ENCODE measurements at places on chromosomes 3 and 15.
A peak's percentile ranks its signal among the peaks of the same experiment; 100 is the strongest.

- DNase-seq: no peak
These were observed 35.3 kb downstream of the ABHD17C start for GRCh38 chr15:80730387-80730786.

DNA sequence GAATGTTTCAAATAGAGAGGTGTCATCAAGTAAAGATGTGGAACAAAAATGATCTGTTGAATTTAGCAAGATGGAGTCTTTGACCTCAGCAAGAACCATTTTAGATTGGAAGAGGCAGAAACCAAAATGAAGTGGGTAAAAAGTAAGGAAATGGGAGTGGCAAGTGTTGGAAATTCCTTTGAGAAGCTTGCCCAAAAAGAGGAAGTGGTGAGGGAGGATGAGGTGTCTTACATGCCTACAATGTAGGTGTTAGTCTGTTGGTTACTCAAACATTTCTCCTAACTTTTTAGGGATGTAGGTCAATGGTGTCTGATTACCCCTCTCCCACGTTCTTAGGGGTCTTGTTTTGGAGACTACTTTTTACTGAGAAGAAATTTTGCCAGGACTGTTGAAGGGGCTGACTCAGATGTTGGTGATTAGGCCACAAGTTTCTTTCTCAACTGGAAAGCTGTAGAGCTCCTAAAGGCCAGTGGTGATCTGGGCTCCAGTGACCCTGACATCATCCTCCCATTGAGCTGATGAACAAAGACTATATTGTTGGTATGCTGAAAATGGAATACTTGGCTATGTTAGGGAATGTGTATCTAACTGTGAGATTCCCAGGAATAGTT lies 5.1 kb downstream of the PPP2R3A start:
- DNase-seq: no peak

- DNase-seq: no peak
These were observed 190.4 kb upstream of the TSC22D2 start for GRCh38 chr3:150217691-150218090.

DNA sequence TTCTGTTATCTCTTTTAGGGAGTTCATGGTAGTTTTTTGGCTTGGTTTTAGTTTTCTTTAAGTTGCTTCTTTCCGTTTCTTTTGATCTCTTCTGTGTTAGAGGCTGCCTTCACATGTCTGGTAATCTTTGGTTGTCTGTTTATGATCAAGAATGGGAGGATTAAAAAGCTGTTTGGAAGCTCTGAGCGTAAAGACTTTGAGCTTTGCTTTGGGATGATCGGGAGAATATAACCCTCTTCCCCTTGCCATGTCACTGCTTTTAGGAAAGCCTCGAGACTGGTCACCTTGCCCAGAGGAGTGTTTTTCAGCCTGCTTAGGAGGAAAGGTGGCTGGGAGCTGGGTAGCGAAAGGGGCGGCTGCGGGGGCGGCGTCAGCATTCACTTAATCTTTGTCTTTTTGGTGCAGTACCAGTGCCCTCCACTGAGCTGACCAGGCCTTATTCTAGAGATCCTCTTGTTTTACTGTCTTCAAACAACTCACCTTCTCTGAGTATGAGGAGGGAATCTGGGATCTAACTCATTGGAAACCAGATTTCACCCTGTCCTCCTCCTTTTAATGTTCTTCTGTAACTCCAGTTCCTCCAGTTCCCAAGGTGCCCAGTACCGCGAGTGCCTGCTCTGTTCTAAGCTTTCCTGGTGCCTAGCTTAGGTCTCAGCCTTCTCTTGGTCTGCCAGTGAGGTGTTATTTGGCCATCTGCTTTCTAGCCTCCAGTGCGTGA lies 15.5 kb downstream of the TATDN2 start:
- DNase-seq: peak; percentile 82

GRCh38 chr3:138594150-138594934 lies at the start of gene CEP70:
CEP70 (minus strand) TSS chr3:138594260; CDS start chr3:138572927, 21,333 bp downstream.
- DNase-seq: peak; percentile 92

DNA sequence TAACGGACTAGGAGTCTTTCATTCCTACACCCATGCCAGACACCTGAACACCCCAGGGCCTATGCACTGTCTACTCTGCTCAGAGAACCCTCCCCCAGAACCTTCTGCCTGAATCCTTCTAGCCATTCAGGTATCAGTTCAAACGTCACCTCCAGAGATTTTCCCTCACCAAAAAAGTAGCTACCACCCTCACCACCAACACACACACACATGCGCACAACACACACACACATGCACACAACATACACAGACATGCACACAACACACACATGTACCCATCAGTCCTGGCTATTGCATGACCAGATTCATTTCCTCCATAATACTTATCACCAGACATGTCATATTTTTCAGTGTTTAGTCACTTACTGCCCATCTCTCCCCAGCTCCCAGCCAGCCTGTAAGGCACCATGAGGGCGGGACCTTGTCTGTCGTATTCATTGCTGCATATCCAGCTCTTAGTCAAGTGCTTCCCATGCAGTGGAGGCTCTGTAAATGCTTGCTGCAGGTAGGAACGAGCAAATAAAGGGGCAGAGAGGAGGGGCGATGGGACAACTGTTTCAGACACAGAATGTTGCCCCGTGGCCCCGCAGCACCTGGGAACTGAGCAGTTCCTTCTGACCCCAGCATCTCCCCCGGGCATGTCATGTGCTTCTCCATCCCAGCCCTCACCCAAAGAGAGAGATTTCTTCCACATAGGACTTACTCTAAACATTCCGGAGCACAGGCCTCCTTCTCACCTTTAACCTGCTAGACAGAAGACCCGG lies 29.2 kb downstream of the XXYLT1 start:
- no peak for DNase-seq

- DNase-seq: no peak
These were observed 593.3 kb downstream of the FOXP1 start for GRCh38 chr3:70990185-70990584.

- DNase-seq: no peak
These were observed 151.4 kb downstream of the POLR2M start for GRCh38 chr15:57857871-57858270.

GRCh38 chr15:49038382-49038781 lies 7.9 kb downstream of the SECISBP2L start:
- no peak for DNase-seq

DNA sequence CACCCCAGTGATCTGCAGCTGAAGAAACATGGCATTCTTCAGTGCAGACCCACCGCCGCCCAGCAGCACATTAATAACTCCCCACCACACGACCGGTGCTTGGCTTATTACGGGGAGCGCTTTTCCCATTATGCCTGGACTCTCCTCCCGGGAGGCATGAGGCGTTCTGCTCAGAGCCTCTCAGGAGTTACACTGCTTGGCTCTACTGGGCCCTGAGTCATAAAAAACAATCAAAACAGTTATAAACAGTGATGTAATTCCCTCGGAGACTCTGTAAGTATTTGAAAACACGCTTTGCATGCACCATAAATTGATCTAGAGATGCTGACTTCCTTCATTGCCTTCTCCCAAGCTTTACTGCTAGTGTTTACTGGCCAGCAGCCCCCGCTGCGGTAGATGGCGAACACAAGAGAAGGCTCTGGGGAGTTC lies 77.1 kb upstream of the SNRPA1 start:
- no peak for DNase-seq

DNA sequence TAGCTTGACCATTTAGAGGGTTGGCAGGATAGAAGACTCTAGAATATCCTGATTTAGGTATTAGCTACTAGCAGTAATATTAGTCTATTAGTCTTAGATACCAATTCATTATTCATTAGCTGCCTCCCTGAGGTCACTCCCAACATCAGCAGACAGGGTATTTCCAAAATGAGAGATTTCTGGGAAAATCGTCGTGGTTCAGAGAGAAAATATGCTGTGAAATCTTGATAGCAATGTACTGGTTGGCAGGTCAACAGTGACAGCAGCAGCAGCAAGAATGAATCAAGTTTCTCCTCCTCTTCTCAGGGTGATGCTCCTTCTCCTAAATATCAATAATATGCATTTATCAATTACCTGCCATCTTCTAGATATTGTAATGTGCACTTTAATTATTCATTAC lies 41.3 kb upstream of the ROBO1 start:
- DNase-seq: no peak

DNA sequence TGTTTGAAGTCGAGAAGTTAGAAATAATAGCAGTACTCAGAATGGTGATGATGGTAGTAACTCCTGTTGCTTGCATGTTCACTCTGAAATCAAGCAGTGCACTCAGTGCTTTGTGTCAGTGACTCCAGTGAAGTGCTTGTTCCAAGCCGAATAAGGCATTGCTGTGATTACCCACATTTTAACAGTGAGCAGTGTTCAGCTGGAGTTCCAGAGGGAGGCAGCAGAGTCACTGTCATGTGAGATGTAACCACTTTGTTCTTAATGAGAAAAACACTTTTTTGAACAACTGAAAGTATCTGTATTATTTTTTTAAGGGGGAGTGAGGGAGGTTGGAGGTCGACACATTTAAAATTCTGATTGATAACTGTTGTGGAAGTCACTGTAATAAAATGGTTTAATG lies 3.7 kb downstream of the MDFIC2 start:
- DNase-seq: no peak

- DNase-seq: no peak
These were observed 158.2 kb downstream of the TP63 start for GRCh38 chr3:189789432-189789831.

DNA sequence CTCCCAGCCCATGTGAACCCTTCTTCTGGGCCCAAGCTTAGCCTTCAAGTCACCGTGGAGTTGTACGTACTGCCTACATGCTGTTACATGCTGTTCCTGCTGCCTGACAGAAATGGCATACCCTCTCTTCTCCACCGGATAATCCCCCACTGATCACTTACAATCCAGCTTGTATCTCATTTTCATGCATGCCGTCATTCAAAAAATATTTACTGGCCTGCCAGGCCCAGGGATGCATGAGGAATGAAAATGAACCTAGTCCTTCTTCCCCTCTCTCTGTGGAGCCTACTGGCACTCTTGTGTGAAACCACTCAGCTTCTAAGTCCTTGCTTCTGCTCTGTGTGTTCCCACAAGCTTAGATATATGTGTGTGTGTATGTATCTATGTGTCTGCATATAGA lies 60.6 kb downstream of the WNT5A start:
- DNase-seq: no peak

DNA sequence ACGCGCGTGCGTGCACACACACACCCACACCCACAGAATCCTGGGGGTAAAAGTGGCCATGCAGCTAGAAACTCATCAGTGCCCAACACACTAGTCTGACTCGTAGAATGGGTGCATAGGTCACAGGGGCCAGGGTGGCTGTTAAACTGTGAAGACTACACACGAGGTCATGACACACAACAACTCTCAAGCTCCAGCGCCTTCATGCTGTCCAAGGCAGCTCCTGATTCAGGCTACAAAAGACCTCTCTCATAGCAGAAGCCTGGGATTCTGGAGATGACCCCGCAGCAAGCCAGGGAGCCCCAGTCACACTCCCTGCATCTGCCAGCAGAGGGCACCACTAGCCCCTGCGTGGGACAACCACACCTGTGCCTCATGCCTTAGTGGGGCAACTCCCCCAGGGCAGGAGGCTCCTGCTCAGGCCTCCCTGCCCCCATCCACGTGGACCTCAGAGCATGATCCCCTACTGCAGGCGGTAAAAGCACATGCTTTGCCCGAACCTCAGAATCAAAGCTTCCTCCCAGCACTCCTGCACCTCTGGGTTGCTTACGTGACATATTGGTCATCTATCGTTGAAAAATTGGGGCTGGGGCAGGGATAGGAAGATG lies 93.1 kb downstream of the LRIG1 start:
- DNase-seq: peak; percentile 80

DNA sequence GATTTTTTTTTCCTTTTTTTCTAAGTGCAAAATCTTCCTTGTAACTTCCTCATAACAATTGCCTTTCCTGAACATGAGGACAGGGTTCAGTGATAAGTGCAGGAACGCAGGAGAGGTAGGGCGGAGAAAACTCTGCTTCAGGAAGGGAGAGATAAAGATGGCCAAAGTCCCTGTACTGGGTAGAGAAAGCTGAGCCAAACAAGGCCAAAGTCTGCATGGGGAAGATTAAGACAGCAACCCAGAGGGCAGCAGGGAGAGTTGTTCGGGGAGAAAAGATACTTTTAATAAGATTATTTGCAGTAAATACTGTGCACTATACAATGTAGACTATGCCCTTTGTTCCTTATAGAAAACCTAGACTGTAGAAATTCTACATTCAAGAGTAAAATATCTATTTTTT lies 55.4 kb upstream of the LRRFIP2 start:
- no peak for DNase-seq

- no peak for DNase-seq
These were observed 69.8 kb downstream of the SH3GL3 start for GRCh38 chr15:83516935-83517334.

GRCh38 chr3:149417174-149417573 lies 39.7 kb upstream of the TM4SF1 start:
- DNase-seq: no peak

DNA sequence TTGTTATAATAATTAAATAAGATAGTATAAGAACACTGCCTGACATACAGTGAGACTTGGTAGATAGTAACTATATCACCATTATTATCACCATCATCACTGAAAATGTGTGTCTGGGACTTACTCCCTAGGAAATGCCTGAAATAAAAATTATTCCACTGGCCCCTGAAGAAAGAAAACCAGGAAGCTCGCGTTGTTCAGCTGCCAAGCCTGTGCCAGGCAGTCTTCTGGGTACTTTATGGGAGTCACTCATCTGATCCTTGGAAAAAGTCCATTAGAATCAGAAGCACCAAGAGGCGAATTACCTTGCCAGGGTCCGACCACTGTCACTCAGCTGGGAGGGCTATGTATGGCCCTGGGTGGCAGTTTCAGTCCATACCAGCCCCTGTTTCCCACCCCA lies 220.3 kb upstream of the TPM1 start:
- no peak for DNase-seq

Measured in activated CD4-positive, alpha-beta memory T cell treated with anti-CD3 and anti-CD28 coated beads for 36 hours (primary cell).